Kidney epithelial cell (primary cell): ENCODE measurements at places on chromosomes 6 and 20. TPM values are rescaled to one million over a fixed set of nuclear protein-coding genes. Genes with fewer than 3 reads are reported as not detected.

GRCh38 chr6:55293116-55293515, 34.2 kb upstream of the GFRAL start:
- no peak for DNase-seq

DNA sequence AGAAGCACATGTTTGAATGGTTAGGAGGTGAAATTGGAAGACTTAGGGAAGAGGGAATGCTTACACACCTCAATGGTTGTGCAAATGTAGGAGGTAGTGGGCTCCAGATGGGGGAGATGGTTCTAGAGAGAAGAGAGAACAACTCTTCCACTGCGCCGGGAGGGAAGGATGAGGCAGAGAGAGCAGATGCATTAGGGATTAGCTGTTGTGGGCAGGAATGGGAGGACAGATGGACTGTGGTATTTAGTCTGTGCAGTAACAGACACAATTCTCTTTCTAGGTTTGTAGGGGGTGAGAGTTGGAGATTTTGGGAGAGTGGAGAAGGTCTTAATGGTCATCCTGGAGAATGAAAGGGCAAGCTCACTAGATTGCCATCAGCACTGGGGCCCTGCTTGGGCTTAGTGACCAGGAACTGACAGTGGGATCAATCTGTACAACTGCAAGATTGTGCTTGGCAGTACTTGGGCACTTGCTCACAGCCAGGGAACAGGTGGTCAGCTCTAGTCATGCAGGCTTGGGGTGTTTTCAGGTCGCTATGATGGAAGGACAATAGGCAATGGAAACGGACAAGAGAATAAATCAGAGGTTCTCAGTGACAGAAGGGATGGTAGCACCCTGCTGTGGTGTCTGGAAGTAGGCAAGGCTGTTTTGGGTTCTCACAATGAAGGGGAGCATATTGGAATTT, 182.0 kb upstream of the MYLIP start:
- DNase-seq: no peak

DNA sequence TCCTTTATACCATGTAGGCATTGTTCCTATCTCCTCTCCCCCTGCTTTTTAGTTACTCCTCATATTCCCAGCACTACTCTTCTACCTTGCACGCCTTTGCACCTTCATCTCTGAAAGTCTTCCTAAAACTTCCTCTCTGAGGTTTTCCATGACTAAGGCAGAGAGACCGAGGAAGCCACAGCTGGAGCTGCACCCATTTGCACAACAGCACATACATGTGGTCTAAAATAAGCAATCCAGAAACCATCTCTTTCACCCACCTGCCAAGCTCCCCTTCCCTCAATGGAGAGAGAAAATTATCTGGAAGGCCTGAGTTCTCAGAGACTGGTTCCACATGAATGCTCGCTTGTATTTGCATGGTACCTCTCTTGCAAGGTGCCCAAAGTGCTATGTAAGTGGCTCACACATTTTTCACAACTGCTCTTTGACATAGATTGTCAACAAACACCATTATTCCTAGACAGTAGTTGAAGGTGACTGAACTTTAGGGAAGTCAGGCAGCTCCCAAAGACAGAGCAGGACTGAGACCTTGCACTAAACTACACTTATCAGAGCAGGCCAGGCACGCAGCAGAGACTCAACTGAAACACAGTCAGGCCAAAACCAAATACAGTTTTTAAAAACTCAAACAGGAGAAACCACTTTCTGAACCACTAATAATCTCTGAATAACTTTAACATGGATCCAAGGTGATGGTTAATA, 313.2 kb downstream of the TFAP2A start:
- DNase-seq: no peak

GRCh38 chr6:154613137-154613676, 102.7 kb upstream of the CNKSR3 start:
- peak; percentile 70 for DNase-seq

DNA sequence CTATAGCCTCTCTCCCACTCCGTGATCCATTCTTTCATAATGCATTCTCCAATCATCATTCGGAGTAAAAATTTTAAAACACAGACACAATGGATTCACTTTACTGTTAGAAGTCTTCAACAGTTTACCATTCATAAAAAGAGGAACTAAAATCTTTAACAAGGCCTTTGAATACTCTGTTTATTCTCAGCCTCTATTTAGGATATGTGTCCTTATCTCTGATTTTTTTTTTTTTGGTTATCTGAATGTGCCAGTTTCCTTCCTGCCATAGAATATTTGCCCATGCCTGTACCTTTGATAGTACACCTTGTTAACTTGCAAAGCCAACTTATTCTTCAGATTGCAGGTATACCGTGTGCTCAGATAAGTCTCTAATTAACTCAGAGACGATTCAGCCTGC, 11.1 kb downstream of the CRISP1 start:
- no peak for DNase-seq

DNA sequence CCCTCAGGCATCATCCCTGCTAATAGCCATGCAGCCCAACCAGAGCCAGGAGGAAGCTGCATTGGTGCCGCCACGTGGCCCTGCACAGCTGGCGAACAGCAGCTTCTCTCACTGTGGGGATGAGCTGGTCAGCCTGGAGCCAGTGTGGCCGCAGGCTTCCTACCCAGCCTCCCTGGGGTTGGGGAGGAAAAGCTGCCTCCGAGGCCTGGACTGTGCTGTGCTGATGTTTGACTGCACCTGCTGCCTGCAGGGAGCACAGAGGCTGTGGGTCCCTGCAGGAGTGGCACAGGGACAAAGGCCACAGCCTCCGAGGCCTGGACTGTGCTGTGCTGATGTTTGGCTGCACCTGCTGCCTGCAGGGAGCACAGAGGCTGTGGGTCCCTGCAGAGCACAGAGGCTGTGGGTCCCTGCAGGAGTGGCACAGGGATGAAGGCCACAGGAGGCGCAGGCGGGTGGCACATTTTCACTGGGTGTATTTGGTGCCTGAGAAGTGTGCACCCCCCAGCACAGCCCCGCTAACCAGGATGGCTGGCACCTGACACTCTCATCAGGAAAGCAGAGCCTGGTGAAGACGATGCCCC, 83.9 kb downstream of the DLL1 start:
- DNase-seq: no peak

DNA sequence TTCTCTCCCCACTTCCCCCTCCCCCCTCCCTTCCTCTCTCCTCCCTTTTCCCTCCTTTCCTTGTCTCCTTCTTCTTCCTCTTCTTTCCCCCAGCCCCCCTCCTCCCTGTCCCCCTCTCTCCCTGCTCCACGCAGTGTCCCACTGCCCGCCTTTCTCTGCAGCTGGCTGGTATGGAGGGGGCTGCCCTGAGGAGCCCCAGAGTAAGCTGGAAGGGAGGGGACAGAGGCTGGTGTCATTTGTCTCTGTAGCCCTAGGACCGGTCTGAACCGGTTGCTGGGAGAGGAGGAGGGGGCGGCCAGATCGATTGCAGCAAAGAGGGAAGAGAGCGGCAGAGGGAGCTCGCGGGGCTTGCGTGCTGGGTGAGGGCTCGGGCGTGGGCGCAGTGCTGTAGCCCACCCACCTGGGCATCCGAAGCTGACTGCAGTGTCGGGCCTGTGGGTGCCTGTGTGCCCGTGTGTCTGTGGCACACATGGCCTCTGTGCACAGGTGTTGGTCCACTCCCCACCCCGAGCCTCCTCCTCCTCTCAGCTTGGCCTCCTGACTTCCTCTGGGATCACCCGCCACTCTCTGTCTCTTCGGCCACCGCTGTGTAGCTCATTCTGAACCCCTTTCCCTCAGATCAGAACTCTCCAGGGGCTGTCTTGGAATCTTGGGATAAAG, 50.6 kb downstream of the SRC start:
- no peak for DNase-seq

GRCh38 chr6:71222671-71223070, 65.9 kb upstream of the OGFRL1 start:
- DNase-seq: no peak

Gene DOK5
- total RNA-seq: 3.1 and 3.5 TPM in 2 replicates

Gene NHLRC1
- total RNA-seq: 3.1 and 4.5 TPM in 2 replicates

Gene ARMH2
- total RNA-seq: not detected in 2 replicates
